ENCODE measurements at places on chromosomes 4 and X.

DNA sequence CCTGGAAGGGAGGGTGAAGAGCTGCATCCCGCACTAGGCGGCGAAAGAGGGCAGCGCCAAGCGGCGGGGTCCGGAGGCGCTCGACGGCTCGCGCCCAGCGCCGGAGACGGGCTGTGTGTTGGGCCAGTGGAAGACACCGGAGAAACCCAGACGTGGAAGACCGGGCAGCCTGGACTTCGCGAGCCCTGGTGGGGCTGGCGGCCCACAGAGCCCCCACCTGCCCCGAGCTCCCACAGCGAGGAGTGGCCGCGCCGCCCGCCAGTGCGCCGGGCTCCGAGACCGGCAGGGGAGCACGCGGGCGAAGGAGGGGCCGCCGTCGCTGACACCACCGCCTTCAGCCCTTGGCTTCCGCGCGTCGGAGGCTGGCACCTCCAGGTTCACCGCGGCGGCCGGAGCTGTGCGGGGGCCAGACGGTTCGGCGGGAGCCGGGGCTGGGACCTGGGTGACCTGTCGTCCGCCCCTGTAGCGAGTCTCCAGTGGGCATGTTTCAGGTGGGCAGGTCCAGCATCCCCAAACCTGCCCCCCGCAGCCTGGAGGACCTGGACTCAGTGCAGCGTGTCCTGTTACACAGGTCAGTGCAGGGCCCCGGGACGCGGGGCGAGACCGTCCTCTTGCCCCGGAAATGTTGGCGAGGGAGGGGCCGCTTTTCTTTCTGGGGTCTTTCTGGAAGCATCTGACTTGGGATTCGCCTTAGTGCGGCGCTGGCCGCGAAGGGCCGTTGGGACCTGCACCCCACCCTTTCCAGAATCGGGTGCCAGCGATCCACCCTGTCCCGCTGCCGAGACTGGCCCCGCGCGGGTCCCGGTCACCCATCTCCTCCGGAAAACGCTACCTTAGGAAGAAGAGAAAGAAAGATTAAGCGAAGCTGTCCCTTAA, 9.6 kb upstream of the INTU start:
- no peak for DNase-seq

GRCh38 chr4:135777361-135777760, 1575.8 kb upstream of the PABPC4L start:
- DNase-seq, result no peak

- no peak for DNase-seq
Observed at GRCh38 chr4:54120518-54120917, 20.6 kb downstream of the GSX2 start.

DNA sequence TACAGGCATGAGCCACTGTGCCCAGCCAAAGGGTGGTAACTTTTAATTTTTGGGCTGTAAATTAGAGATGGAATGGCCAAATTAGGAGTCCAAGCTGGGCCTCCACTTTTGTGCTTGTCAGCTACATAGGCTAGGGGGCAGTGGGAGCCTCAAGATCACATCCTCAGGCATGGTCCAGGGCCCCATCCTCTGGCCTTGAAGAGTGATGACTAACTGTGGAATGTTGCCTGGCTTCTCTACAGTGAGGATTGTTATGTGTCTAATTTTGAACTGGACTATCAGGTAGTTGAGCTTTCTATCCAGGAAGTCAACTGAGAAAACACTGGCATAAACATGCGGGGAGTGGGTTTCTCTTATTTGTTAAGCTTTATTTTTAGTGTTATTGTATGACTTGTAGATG, 33.0 kb downstream of the CCNG2 start:
- no peak for DNase-seq

- DNase-seq, result no peak
Observed at GRCh38 chr4:170001745-170002267, 24.4 kb downstream of the MFAP3L start.

GRCh38 chr4:106315476-106315967, 487 bp downstream of the TBCK start:
- DNase-seq, result peak; percentile 2

GRCh38 chr4:26529479-26529878, 39.2 kb upstream of the CCKAR start:
- DNase-seq, result no peak

DNA sequence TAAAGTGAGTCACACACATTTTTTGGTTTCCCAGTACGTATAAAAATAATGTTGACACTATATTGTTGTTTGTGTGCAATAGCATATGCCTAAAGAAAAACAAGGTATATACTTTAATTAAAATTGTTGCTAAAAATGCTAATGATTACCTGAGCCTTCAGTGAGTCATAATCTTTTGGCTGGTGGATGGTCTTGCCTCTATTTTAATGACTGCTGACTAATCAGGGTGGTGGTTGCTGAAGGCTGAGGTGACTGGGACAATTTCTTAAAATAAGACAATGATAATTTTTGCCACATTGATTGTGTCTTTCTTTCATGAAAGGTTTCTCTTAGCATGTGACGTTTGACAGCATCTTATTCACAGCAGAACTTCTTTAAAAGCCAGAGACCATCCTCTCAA, 21.0 kb upstream of the ANXA10 start:
- DNase-seq, result no peak

DNA sequence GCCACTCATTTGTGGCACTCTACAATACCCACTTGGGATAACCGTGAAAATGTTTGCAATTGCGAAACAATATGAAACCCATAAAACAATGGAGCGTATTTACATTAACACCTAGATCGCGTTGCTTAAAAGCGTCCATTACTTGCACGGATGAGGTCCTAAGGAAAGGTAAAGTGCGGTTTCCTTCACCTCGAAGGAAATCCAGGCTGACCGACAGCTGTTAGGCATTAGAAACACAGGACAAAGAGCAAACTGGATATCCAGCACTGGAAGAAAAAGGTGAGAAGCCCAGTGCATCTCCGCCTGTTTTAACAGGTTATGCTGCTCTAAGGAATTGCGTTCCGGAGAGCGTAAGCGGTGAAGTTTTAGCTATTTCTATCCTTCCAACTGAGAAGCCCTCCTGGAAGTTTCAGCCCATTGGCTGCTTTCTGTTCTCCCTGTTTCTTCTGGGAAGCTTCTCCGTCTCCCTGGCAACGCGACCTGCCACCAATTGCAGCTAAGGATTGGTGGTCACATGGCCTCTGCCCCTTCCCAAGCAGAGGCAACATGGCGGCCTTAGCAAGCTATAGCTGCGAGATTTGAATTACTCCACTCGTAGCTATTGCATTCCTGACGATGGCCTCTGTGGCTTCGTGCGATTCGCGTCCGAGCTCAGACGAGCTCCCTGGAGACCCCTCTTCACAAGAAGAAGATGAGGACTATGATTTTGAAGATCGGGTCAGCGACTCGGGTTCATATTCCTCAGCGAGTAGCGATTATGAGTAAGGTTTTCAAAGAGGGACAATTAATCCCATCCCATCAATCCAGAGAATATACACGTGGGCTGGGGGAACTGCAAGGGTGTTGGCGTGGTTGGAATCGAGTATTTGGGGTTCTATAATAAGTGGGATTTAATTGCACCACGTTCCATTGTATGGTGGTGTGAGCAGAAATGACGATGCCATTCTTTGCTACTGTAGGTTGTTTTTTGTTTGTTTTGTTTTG, at the start of gene INTU:
TSS of gene INTU (plus strand) at position 538 of the 984 bp plus-strand sequence. CDS start at position 616, 78 bp downstream.
- DNase-seq, result peak; percentile 10

GRCh38 chr4:17786567-17786966, 5.1 kb upstream of the FAM184B start:
- no peak for DNase-seq

GRCh38 chr4:168847771-168848502, 162.1 kb downstream of the CBR4 start:
- DNase-seq, result no peak

GRCh38 chr4:165803005-165803404, 70.0 kb upstream of the TLL1 start:
- no peak for DNase-seq

Measured in germinal center (tissue), 1 donor.